NCI-H2081 treated with DMSO at 0.1 percent for 48 hours (cell line): ENCODE measurements at places on chromosomes 1 and 21.

GRCh38 chr1:223076362-223076761 is 66.7 kb downstream of the TLR5 start:
- no peak for DNase-seq

DNA sequence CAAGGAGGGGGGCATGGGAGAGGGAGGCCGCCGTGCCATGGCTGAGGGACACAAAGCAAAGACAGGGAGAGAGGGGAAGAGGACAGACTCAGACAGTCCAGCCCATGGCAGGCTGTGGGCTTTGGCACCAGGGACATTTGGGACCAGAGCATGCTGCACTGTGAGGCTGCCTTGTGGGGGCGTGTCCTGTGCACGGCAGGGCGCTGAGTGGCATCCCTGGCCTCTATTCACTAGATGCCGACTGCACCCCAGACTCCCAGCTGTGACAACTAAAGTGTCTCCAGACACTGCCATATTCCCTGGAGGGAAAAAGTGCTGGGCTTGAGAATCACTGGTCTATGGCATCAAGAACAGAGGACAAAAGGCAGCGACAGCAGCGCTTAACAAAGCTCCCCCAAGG is 18.6 kb upstream of the PRDM15 start:
- DNase-seq = no peak

- DNase-seq = no peak
Measured at GRCh38 chr1:87478231-87478630, 149.6 kb downstream of the LMO4 start.

DNA sequence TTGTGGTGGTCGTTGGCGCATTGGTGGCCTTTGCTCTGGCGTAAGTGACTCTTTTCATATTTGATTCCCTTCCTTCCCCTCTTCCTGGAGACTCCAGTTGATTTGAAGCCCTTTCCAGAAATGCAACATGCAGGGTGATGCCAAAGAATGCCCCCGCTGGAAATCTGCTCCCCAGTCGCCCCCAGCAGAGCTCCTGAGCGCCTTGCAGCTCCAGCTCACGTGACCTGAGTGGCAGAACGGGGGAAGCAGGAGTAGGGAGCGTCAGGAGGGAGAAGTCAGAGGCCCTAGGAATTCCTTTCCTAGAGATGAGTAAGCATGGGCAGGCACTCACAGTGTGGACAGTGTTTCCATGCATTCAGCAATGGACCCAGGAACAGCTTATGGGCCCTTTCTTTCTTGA is 255.9 kb downstream of the CACNA1E start:
- DNase-seq = no peak

DNA sequence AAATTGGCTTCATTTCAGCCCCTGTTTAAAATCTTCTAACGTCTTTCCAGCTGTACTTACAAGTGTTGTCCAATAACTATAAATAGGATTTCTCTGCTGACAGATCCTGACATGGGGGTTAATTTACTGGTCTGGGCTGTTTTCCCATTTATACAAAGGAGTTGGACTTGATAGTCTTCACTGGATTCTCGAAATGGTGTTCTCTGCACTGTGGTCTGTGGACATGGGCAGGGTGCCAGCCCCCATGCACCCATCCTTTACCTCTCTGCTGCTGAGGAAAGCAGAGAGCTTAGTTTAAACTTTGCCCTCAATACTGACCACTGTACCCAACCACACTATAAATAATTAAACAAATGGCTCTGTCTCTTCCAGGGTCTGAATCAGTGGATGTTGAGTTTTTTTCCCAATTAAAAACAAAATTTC is 5.2 kb downstream of the DIO1 start:
- no peak for DNase-seq

DNA sequence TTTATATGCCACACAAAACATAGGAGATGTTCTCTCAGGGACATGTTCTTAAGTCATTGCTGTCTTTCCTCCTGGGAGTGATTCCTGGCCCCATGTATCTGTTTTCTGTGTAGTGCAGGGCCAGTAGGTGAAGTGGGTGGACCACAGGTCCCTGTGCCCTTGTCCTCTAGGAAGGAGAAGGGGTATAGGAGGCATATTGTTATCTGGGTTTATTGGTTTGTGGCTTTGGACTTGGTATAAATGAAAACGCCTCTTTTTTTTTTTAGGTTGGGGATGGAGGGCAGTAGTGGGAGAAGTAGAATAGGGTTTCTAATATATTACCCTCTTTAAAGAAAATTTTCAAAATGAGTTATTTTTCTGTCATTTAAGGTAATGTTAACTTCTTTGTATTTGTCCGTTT is 29.4 kb downstream of the DYRK1A start:
- DNase-seq = no peak

DNA sequence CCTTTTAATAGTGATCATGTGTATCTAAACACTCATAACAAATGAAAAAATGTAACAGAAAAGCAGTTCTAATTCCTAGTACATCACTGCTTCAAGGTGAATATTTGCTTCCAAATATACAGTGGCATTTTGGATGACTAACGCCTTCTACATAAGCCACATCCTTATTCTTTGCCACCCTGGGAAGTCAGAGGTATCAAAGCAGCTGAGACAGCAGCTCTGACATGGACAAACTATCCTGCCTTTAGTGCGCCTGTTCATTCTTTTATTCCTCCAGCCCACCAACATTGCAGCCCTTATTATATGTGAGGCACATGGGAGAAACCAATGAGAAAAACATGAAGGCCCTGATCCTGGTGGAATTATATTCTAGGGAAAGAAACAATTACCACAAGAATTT is 183.0 kb downstream of the APP start:
- no peak for DNase-seq
